ENCODE measurements at places on chromosomes 16 and 17.

DNA sequence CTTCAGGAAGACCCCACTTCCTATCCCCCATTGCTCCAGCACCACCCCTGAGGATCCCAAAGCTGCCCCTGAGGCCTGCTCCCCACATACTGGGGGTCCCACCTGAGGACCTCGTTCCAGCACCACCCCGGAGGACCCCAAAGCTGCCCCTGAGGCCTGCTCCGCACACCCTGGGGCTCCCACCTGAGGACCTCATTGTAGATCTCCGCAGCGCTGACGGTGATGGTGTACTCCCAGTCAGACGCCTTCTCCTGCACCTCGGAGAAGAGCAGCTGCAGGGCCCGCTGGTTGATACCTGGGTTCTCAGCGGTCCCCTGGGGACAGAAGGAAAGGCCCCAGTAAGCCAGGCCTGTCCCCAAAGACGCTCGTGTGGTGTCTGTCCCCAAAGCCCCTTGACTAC, 26.4 kb downstream of the KATNB1 start:
- DNase-seq = no peak

GRCh38 chr17:72311004-72311403, 190.2 kb downstream of the SOX9 start:
- DNase-seq = no peak

DNA sequence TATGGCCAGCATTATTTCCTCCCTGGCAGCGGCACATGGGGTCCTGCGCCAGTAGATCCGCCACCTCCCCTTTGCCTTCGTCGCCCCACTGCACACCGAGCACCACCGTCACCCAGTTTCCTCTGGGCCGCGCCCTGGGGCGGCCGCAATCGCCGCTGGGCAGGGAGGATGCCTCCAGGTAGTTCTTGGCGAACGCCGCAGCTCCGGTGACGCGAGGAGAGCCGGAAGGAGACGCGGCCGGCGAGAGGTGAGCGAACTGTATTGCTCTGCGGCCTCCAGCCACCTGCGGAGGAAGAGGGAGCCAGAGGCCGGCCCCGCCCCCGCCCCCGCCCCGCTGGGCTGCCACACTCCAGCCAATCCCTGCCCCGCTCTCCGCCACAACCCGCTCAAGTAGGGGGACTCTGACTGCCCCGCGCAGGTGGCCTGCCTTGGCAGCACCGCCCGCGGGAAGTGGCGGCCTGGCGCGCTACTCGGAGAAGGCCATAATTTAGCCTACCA, 11.8 kb upstream of the SLFN13 start:
- DNase-seq = peak; percentile 48

DNA sequence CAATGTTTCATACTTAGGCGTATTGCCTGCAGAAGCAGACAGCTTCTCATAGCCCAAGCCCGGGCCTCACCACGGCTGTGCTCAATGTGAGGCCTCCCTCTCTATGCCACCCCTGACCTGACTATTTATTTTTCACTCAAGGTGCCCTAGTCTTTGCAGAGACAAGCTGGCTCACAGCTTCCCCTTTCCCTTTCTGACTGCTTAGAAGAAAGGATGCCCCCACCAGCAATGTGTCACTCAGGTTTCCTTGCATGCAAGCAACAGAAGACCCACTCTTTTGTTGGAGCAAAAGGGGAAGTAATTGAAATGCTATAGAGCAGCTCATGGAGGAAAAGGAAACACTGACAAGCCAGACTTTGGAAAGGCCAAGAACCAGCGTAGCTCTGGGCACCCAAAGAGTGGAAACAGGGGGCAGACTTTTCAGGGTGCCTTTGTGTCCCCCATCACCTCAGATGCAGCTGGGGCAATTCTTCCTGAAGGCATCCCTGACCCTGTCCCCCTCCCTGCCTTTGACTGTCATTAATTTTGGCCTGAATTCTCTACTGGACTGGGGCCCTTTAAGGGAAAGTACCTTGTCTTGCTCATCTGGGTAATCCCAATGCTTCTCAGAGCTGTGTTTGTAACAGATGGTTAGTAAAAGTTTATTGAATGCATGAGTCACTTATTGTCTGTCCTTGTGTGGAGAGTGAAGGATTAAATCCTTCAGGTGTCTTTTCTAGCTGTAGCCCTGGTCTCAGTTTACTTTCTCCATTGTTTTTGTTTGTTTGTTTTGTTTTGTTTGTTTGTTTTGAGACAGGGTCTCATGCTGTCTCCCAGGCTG, 17.8 kb downstream of the RGS9 start:
- DNase-seq = no peak

GRCh38 chr16:54242199-54242598, 44.4 kb downstream of the IRX3 start:
- no peak for DNase-seq

- DNase-seq = no peak
These were observed 28.2 kb upstream of the BRD7 start for GRCh38 chr16:50396761-50397535.

DNA sequence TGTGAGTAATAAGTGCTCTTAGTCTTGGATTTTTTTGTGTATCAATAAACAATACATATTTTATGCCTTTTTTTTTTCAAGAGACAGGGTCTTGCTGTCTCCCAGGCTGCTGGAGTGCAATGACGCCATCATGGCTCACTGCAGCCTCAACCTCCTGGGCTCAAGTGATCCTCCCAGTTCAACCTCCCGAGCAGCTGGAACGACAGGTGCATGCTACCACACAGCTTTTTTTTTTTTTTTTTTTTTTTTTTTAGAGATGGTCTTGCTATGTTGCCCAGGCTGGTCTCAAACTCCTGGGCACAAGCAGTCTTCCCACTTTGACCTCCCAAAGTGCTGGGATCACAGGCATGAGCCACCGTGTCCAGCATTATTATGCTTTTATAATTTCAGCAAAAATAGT, 13.0 kb downstream of the ACSF2 start:
- DNase-seq = no peak

GRCh38 chr17:72614871-72615626, 477.4 kb downstream of the SLC39A11 start:
- DNase-seq = no peak

- no peak for DNase-seq
These were observed 444 bp downstream of the HELZ start for GRCh38 chr17:67244431-67245072.

DNA sequence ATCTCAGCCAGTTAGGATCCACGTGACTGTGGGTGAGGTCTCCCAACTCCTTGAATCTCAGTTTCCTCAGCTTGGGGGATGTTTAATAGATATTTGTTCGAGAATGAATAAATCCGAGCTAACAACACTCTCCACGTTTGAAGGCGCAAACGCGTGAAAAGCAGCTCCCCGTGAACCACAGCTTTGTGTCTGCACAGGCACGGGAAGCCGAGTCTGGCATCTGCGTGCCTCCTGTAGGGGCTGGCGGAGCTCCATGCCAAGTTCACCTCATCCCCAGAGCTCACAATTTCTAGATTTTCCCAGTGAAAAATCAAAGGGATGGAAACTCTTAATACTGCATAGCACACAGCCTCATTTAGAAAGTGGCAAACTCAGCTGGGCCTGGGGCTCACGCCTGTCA, 14.3 kb downstream of the SGSH start:
- no peak for DNase-seq

GRCh38 chr17:43900858-43901754, 6.2 kb downstream of the MPP2 start:
- DNase-seq = no peak

DNA sequence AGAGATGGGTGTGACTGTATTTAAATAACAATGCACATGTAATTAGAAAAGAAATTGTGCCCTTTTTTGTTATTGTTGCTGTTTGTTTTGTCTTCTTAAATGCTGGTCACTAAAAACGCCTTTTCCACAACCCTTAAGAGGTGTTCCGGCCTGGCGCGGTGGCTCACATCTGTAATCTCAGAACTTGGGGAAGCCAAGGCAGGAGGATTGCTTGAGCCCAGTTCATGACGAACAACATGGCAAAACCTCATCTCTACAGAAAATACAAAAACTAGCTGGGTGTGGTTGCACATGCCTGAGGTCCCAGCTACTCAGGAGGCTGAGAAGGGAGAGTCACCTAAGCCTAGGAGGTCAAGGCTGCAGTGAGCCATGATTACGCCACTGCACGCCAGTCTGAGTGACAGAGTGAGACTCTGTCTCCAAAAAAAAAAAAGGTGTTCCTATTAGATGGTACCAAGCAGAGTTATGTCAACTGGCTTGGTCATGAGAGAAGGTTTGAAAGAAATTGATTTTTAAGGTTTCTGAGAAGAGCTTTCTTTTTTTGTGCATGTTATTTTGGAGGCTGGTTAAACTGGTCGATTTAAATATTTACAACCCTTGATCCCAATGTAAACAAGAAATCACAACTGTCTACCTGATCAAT, 23.5 kb upstream of the RFFL start:
- DNase-seq = no peak

DNA sequence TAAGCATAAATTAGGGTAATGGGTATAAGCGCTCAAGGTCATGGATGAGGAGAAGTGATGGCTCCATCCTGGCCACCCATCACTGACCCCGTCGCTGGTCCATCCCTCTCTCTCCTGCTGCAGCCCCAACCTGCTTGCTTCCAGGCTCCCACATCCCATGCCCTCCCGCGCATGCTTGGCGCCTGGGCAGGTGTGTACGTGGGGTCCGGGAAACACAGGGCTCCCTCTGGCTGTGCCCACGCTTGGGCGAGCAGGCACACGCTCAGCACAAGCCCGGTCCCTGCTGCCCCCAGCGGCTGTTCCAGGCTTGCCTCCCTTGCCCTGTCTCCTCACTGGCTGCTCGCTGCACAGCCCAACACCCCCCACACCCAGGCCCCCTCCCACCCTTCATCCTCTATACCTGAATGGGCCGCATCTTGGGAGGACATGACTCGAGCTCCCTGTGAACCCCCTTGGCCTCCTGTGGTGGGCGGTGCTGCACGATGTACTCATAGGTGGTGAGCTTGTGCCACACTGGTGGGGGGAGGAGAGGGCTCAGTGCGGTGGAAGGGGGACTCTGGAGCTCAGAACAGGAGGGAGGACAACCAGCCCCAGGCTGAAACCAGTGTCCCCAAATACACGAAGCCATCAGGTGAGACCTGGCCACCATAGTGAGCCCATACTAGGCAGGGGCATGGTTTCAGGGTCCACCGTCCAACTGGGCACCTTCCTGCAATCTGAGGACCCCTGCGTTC, 4.7 kb upstream of the TPPP3 start:
- DNase-seq = no peak

- DNase-seq = no peak
These were observed 820 bp downstream of the TLCD1 start for GRCh38 chr17:28725166-28725659.

DNA sequence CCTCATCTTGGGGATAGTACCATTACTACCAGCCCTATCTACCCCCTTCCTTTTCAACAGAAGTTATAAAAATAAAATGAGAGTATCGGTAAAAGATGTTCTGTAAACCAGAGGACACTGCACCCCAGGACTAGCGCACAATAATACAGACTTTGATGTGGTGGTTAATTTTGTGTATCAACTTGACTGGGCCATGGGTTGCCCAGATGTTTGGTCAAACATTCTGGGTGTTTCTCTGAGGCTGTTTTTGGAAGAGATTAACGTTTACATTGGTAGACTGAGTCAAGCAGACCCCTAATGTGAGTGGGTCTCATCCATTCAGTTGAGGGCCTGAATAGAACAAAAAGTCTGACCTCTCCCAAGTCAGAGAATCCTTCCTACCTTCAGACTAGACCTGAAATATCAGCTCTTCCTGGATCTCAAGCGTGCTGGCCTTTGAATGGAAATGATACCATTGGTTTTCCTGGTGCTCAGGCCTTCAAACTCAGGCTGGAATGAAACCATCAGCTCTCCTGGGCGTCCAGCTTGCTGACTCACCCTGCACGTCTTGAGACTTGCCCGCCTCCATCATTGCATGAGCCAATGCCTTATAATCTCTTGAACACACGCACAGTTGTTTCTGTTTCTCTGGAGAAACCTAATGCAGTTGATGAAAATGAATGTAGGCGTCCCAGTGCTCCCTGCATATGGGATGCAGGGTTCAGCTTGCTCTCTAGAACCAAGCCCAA, 10.1 kb downstream of the MRM1 start:
- no peak for DNase-seq

DNA sequence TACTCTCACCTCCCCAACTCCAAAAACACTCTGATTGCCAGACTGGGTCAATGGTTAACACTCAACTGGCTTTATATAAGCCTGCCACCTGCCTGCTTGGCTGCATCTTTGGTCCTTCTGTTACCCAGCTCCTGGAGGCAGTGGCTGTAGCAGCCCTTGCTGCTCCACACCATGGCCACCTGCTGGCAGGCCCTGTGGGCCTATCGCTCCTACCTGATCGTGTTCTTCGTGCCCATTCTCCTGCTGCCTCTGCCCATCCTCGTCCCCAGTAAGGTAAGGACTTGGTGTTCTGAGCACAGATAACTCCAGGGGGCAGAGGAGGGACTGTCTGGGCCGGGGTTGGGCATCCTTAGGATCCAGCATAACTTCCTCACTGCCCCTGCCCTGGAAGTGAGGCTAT, at the start of gene SLC13A2:
Gene SLC13A2 (plus strand): TSS at position 103 of the 400 bp plus-strand sequence. CDS start 69 bp downstream, at position 172.
- no peak for DNase-seq

DNA sequence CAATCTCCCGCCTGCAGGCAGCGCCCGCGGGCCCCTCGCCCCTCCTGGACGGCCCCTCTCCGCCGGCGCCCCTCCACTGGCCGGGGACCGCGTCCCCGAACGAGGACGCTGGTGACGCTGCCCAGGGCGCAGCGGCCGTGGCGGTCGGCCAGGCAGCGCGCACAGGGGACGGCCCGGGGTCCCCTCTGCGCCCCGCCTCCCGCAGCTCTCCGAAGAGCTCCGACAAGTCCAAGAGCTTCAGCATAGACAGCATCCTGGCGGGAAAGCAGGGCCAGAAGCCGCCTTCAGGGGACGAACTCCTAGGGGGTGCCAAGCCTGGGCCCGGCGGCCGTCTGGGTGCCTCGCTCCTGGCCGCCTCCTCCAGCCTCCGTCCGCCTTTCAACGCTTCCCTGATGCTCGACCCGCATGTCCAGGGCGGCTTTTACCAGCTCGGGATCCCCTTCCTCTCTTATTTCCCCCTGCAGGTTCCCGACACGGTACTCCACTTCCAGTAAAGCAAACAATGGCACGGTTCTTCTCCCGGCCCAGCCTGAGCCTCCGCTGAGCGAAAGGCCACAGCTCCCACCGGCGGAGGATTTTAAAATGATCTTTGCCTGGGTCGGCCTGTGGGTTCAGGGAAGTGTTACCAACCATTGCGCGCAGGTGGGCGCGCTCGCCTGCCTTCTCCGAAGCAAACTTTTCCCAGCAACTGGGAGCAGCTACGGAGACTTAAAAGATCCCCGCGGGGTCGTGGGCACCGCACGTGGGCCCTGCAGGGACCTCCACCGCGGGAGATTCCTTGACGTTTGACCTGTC, 1.1 kb downstream of the FOXL1 start:
- no peak for DNase-seq

DNA sequence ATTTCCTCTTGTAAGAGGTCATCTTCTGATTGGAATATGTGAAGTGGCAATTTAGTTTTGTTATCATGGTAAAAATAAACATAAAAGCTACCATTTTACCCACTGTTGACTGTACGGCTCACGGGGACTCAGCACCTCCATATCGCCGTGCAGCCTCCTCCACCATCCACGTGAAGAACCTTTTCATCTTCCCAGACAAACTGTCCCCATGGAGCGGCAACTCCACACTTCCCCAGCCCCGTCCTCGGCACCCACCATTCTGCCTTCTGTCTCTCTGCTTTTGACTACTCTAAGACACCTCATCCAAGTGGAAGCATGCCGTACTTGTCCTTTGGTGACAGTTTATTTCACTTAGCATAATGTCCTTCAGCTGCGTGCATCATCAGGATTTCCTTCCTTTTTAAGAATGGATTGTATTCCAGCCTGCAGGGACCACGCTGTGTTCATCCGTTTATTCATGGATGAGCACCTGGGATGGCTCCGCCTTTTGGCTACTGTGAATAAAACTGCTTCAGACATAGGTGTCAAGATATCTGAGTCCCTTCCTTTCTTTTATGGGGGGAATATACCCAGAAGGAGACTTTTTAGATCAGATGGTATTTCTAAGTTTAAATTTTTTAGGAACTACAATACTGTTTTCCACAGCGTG, 14.3 kb downstream of the FBXO31 start:
- DNase-seq = no peak

Data from stimulated activated CD8-positive, alpha-beta memory T cell treated with anti-CD3 and anti-CD28 coated beads, Interleukin-2, amount 100 ng/mL, for 48 hours (primary cell).